Colonic mucosa (tissue), 4 donors: ENCODE measurements at places on chromosomes 2 and 18. TPM values are rescaled to one million over a fixed set of nuclear protein-coding genes. Genes with fewer than 3 reads are reported as not detected.

- DNase-seq, result no peak
Measured at GRCh38 chr2:11571170-11571569, 37.3 kb downstream of the GREB1 start.

DNA sequence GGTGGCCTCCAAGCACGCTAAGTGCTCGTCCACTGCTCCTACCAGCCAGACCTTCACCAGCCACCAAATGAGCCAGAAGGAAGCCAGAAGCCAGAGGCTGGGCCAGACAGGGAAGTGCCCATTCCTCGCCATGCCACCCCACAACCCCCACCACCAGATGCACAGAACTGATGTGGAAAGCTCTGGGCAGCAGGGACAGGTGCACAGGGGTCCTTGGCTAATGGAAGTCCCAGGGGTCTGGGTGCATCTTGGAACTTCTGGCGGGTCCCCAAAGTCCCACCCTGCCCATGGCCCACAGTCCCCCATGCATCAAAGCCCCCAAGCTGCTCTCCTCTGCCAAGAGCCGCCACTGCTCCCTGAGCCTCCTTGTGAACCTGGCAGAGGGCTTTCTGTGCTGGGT is 173.1 kb upstream of the ID2 start:
- no peak for DNase-seq

DNA sequence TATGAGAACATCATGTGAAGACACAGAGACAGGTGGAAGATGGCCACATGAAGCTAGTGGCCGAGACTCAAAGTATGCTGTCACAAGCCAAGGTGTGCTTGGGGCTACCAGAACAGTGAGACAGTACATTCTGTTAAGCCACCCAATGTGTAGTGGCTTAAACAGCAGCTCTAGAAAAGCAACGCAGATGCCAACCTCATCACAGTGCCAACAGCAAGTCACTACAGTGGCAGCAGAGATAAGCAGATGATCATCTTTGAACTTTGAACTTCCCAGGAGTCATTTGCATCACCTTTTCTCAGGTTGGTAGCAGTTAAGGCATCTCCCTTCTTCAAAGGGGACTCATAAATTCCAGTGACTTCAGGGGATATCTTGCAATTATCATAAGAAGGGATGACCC is 394.4 kb downstream of the LRP1B start:
- DNase-seq, result no peak

- no peak for DNase-seq
Measured at GRCh38 chr2:43897492-43897891, 58.7 kb downstream of the ABCG8 start.

DNA sequence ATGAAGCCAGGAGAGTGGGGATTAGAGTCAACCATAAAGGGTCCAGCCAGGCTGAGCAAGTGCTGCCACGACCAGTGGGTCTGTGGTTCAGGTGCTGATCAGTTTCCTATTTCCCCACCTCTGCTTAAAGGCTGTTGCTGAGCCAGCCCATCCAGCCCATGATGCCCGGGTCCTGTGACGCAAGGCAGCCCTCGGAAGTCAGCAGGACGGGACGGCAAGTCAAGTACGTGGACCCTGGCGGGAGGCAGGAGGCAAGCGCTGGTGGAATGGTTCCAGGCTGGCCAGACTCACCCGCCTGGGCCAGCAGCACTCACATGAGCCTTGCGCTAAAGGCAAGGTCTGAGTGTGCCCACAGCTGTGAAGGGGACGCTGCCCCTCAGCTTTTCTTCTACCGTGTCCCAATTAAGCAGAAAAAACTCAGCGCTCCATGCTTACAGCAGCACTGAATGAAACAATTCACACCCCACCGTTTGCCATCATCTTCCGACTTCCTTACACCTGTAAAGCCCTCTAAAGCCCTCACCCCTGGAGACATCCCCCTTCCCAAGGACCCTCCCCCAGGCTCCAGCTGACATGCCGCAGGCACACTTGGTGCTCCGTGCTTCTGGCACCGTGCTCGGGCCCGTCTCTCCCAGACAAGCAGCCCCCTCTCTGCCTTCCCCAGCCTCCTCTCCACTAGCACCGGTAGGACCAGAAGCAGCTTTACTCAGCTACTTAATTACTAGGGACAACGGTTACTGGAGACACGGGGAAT is 11.3 kb upstream of the RPL31 start:
- DNase-seq, result no peak

GRCh38 chr2:65605743-65606058 is 173.3 kb upstream of the SPRED2 start:
- no peak for DNase-seq

DNA sequence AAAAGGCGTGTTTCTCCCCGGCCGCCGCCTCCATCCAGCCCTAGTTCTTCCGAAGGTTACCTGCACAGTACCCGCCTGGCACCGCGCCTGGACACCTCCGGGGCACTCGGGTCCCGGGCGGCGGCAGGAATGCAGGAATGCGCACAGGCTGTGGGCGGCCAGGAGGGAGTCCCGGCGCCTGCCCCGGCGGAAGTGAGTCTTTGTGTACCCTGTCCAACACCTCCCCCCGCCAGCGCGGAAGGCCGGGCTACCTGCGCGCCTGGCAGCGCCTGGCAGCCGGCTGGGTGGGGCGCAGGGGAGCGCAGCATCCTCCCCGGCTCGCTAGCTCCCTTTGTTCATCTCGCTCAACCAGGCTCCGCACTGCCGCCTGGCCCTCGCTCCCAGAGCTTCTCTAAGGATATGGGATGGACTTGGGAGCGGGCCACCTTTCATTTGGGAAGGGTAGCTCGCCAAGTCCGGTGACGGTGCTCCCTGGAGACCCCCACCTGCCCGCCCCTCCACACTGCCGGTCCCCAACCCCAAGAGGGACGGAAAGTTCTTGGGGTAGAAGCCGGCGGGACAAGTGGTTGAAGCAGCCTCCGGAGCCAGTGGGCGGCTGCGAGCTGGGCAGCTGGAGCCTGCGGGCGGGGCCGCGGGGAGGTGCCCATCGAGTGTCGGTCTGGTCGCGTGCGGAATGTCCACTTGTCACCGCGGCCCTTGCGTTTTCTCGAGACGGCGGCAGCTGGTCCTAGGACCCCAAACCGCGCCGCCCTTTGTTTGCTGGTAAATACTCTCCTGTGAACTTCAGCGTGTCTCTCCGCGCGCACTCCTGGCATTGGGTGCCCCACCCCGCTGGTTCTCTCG is 1.2 kb upstream of the ST6GAL2 start:
- peak; percentile 65 for DNase-seq

DNA sequence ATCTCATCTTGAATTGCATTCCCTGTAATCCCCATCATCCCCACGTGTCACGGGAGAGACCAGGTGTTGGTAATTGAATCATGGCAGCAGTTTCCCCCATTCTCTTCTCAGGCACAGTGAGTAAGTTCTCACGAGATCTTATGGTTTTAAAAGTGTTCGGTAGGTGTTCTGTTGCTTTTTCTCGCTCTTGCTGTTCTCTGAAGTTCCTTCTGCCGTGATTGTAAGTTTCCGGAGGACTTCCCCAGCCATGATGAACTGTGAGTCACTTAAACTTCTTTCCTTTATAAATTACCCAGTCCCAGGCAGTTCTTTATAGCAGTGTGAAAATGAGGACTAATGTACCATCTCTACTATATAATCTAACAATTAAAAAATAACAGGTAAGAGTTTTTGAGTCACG is 409.9 kb upstream of the NRXN1 start:
- DNase-seq, result no peak

DNA sequence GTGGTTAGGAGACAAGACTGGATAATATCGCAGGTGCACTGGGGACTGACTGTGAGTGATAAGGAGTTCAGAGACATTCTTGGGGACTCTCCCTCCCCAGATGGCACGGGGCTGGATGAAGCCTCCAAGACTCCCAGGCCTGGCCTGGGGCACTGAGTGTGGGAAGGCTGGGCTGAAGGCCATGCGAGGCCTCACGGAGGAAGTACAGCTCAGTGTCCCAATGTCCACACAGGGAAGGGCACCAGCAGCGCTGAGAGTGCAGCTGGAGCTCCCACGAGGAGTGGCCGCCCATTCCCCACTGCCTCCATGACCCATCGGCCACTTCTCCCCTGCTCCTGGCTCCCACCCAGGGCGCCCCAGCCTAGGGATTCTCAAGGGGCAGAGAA is 6.5 kb downstream of the MFSD2B start:
- DNase-seq, result no peak

DNA sequence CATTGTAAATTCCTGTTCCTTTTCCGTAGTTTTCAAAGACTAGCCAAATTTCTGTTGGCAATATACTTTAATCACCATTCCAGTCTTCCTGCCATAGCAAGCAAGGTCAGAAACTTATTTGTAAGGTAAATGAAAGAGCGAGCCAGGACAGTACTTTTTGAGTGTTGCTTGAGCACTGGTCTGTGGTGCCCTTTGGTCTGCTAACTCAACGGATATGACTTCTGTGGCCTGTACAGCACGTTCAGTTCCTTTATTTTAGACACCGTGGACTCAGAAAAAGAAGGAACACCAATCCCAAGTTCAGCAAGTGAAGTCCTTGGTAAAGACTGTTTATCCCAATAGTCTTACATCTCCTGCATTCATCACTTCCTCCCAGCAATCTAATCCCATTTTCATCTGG is 166.3 kb downstream of the MYO1B start:
- no peak for DNase-seq

GRCh38 chr18:2935438-2936192 is 77.3 kb downstream of the LPIN2 start:
- DNase-seq, result no peak

DNA sequence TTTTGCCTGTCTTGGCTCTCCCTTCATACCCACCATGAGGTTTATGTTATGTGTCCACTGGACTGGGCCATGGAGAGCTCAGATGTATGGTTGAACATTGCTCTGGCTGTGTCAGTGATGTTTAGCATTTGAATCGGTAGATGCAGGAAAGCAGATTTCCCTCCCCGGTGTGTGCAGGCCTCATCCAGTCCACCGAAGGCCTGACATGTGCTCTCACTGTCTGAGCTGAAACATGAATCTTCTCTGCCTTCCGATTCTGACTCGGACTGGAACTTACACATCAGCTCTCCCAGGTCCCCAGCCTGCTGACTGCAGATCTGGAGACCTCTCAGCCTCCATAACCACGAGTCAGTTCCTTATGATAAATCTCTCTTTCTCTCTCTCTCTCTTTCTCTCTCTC is 72.4 kb upstream of the SLC66A3 start:
- DNase-seq, result no peak

DNA sequence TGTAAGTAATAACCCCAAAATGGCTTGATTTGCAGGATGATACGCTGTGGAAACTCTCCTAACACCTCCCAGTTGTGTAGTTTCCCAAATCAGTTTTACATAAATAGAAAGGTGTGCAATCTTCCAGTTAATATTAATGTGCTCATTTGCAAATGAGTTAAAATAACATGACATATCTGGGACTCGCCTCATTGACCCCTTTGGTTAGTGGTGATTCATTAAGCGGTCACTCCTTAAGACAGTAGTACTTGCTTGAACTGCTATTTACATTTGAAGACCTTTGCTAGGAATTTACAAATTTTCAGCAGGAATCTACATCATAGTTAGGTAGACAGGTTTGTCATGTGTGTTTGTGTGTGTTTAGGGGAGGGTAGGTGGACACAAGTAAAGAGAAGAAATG is 1367.7 kb upstream of the CELF4 start:
- DNase-seq, result no peak

DNA sequence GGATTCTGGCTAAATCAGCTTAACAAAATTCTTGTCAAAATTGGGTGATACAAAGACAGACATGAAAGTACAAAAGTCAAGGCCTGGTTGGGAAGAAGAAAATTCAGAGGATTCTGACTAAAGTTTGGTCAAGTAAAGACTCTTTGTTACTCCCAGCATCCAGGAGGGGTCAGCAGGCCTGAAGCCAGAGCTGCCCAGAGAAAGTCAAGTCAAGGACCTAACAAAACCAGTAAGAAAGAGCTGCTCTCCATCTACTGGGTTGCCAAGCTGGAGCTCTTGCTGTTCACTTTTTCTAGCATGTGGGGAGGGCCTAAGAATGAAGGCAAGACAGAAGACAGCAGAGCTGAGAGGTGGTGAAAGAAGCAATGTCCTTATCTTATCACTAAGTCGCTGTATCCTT is 143.3 kb downstream of the C1D start:
- DNase-seq, result no peak

DNA sequence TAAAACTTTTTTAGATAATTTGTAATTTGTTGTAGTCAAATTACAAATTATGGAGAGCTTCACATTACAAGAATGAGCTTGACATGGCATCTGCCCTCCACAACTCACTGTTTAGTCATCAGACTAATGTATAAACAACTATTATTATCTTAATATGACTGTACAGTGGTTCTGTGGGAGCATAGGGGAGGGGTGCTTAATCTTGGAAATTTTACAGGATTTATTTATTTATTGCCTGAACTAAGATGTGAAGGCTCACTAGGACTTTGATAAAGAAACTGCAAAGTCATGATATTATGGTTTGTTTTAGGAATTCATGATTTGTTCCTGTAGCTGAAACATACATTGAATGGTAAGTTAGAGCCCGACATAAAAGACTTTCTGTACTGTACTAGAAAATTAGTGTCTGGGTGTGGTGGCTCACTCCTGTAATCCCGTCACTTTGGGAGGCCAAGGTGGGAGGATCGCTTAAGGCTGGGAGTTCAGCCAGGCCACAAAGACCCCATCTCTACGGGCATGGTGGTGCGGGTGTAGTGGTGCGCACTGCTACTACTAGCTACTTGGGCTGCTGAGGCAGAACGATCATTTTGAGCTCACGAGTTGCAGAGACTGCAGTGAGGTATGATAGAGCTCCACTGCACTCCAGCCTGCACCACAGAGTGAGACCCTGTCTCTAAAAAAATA is 2.1 kb downstream of the MARCHF7 start:
- no peak for DNase-seq

DNA sequence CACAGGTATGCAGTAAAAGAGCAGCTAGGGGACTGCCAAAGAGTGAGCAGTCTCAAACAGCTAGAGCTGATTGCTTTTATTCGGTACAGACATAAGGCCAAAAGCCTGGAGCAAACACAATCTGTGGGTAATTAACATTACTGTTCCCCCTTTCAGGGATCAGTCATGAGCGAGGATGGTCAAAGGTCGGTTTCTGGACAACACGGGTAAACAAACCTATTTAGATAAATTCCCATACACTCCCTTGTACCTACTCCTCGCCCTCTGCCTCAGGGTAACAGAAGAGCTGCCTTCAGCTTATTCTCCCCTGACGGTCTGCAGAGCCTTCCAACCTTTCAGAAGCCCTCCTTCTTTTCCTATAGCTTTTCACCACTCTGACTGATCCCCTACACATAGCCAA is 586.0 kb downstream of the SUCLG1 start:
- no peak for DNase-seq

- DNase-seq, result no peak
Measured at GRCh38 chr2:20430035-20430434, 16.8 kb upstream of the RHOB start.

LINC00305 gene
- total RNA-seq, result not detected

ASPRV1 gene
- total RNA-seq, result 0.82 TPM

CHRNG gene
- total RNA-seq, result not detected

HNMT gene
- 82.1 TPM for total RNA-seq

MYO1B gene
- total RNA-seq, result 78.2 TPM

FTCDNL1 gene
- total RNA-seq, result 1.8 TPM
